ENCODE measurements at places on chromosomes 2 and 18.

DNA sequence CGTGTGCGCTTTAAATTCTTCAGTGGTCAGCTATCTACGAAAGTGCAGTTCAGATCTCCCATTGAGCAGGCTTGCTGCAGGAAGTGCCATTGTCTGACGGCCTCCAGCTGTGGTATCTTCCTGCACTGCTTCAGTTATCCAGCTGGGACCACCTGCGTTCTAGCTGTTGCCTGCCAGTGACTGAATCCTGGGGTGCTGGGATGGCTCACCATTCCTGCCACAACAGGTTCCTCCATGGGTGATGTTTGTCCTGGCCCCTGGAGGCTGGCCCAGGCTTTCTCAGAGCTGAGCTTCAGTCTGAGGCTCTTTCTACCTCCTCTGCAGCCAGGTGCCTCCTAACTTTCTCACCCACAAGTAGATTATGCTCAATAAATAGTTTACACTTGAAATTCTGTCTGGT, 498.5 kb upstream of the HS6ST1 start:
- no peak for DNase-seq

DNA sequence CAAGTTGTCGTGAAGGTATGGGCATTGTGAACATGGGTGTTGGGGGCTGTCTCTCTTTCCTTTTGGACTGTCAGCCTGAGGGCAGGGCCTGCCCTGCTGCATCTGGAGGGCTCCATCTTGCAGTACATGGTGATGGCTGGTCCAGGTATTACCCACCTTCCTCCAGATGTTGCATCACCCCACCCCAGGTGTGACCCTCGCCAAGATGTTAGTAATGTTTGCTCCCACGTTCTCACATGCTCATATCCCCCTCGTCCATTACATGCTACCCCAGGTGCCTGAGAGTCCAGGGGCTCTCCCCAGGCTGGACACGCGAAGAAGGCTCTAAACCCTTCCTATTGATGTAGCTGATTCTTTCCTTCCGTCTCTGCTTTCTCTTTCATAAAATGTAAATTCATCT, 13.9 kb downstream of the ZAP70 start:
- no peak for DNase-seq

DNA sequence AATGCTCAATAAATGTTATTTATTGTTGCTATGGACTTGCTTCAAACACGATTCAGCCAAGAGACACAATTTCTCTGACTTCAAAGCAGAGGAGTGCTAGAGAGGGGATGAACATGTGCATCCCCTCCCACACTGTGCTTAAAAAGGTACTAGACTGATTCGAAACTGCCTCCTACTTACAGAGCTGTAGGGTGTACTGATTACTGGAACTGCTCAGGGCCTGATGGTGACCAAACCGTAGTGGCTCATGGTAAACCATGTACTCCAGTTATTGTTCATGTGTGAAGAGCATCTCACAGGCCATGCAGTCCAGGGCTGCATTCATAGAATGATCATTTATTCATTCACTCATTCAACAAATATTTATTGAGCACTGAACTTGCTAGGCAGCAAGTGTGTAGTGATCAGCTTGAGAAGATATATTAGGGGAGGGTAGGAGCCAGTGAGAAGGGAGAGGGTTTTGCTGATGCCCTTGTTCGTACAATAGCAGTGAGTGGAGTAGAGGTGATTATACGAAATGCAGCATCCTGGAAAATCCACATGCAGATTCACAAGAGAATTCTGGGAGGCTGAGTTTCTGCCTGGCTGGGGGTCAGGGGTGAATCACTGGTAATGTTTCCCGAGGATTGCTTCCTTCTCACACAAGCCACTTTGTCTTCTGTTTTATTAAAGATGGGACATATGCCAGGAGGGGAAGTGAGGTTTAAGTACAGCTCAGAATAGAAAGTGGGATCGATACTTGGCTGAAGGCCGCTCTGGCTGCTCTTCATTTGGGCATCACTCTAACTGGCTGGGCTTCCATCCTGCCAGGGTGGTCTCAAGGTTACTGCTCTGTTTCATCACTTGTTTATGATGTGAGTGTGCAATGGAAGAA, 245.4 kb downstream of the RAD51AP2 start:
- DNase-seq: no peak

DNA sequence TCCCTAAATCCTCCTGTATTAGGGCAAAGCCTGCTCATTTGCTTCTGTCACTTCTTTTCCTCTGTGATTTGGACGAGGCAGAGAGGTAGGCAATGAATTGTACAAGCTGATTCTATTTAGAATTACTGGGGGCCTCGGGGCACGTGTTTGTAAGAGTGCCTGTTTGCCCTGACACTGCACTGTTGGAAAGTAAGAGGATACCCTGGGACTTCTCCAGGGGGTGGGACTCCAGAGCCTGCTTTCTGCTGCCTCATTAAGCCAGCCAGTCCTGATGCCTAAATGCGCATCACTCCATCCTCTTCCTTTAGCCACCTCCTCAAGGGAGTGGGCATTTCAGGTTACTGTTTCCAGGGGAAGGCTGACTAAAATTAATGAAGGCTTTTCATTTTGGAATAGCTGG, 134.3 kb downstream of the TDRD15 start:
- no peak for DNase-seq

DNA sequence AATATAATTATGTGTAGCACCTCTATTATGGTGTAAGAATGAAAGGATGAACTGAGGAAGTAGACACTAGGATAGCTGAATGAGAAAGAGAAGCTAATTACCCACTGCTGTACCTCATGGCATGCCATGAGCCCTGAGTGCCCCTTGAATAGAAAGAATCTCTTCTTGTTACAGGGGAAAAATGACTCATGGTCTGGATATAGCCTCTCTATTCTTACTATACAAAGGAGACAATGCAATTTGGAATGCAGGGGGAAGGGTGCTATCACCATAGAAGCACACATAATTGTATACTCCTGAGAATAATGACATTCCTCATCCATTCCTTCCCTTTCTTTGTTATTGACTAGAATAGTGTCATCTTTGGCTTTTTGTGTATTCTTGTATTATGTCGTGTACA, 385.2 kb downstream of the CDH7 start:
- no peak for DNase-seq

- DNase-seq: no peak
Observed at GRCh38 chr18:34153711-34154110, 71.0 kb downstream of the NOL4 start.

GRCh38 chr2:149486664-149487063, 100.9 kb downstream of the MMADHC start:
- no peak for DNase-seq

DNA sequence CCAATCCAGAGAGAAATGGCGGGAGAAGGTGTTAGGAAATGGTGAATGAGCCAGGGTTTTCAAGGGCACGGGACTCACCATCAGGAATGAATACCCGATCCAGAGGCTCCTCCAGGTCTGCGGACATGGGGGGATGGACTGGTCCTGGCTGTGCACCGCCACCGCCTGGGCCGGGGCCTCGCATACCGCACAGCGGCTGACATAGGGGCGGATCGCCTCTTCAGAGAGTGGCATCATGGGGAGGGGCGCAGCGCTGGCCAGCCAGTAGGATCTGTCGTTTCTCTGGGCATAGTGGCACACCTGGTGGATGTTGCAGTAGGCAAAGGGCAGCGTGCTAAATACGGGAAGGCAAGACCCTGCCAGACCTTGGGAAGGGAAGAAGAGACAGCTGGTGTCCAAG, 156.1 kb downstream of the COL4A4 start:
- no peak for DNase-seq

- no peak for DNase-seq
Observed at GRCh38 chr2:120029672-120030640, 17.1 kb downstream of the EPB41L5 start.

DNA sequence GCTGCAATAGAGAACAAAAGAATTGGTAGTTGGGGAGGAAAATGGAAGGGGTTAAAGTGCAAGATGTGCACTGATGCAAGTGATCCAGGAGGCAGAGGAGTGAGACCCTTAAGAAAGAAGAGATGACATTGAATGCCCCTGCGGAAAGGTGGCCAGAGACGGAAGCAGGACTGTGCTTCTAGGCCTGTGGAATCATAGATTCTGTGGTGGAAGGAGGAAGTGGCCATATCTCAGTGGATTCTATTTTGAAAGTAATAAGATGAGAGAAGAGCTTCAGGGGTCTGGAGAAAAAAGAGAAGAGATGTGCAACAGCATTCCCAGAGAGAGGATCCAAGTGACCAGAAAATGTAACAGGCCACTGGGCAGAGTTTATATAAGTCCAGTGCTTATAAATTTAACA, 18.6 kb upstream of the GYPC start:
- no peak for DNase-seq

- no peak for DNase-seq
Observed at GRCh38 chr2:95760806-95761525, 169.2 kb downstream of the TRIM43 start.

DNA sequence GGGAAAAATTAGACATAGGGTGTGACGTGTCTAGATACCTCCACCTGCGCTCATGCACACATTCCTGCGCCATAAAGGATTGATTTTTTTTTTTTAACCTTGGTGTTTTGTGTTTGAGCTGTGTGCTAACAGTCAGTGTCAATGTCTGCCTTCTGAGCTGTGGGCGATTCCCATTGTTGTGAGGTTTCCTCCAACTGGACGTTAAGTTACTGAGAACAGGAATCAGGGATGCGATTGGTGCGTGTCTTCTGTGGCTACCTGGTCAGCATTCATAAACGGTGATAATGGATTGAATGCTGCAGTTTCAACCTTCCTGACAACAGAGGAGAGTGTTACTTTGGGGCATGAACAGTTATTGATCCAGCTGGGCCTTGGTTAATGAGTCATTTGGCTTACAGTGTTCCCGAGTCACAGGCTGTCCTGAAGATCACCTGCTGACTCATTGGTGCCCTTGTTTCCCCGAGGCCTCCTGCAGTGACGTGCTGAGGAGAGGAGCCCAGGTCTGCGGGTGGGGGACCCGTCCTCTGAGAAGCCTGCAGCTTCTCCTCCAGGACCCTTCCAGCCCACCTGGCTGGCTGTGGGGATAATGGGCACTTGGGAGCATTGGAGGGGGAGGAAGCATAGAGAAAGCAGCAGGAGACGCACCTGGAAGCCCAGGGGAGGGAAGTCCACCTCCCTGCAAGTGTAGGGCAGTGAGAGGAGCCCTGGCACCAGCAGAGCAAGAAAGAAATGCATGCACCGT, 25.8 kb upstream of the CABYR start:
- no peak for DNase-seq

GRCh38 chr2:240482141-240482540, 46.7 kb downstream of the GPC1 start:
- DNase-seq: no peak

DNA sequence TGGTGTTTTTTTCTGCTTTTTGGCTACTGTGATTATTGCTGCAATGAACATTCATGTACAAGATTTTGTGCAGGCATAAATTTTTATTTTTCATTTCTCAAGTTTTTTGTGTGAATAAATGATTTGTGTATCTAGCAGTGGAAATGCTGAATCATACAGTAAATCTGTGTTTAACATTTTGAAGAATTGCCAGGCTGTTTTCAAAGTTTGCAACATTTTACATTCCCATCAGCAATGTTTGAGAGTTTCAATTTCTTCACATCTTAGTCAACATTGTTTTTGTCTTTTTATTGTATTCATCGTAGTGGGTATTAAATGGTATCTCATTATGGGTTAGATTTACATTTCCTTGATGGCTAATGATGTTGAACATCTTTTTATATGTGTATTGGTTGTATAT, 98.8 kb upstream of the RBMS1 start:
- no peak for DNase-seq

- no peak for DNase-seq
Observed at GRCh38 chr2:63871864-63872263, 30.2 kb downstream of the UGP2 start.

DNA sequence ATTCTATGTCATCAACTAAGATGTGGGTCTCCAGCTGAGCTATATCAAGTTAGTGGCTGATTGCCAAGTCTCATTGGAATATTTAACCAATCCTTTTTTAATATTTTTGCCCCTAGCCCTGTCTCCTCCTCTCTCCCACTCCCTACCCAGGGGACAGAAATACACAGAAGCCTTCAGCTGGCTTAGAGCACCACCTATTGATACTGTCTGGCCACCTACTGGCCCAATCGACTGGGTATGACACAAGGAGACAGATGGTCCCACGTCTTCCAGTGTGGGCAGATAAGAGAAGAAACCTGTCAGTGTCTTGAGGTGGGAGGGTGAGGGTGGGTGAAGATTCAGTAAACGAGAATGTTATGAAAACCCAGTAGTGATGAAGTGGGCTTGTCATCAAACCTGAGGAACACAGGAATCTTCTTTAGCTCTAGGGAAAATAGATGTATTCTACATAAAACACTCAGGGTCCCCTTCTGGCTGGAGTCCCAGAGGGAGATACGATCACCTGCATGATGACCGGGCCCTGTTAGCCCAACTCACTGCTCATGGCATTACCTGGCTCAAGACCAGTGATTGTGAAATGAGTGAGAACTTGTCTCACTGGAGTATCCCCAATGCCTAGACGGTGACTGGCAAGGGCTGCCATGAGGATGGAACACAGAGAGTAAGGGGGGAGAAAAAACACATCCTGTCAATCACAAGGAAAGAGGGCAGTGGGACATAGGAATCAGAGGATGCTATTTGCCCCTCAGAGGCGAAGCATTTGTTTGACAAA, 26.7 kb downstream of the POLR1A start:
- no peak for DNase-seq
